ENCODE measurements at places on chromosomes 5 and 9.

DNA sequence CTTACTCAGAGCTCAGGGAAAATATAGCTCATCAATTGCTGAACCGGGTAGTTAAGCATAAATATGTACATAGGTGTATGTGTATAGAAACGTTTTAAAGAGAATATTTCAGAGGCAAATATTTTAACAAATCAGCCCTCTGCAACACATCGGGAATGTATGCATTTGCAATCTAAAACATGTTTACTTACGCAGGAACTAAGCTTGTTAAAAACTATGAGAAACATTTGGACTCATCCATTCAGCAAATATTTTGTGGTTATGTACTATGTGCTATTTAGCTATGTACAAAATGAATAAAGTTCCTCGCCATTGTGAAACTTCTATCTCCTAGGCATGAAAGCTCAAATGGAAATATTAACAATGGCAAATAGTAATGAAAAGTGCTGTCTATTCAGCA lies 469.9 kb downstream of the ARHGEF28 start:
- no peak for DNase-seq

- no peak for DNase-seq
These were observed 189.9 kb downstream of the NSG2 start for GRCh38 chr5:174235221-174236011.

DNA sequence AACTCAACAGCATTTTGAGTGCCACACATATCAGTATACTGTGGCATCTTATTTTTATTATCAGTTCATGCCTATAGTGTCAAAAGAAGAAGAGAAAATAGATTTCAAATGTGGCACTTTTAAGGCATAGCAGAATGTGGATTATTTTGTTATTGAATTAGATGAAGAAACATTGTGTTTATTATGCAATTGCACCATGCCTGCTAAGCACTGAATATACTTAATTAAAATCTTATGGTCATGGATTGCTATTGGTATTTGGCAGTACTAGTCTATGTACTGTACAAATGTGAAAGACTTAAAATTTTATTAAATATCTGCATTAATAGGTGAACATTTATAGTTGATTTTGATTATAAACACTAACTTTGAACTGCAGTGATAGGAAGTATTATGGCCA lies 128.8 kb downstream of the FER start:
- no peak for DNase-seq

GRCh38 chr9:22279636-22280035 lies 167.0 kb upstream of the DMRTA1 start:
- DNase-seq = no peak

GRCh38 chr5:1962619-1963355 lies 80.1 kb upstream of the IRX4 start:
- no peak for DNase-seq

DNA sequence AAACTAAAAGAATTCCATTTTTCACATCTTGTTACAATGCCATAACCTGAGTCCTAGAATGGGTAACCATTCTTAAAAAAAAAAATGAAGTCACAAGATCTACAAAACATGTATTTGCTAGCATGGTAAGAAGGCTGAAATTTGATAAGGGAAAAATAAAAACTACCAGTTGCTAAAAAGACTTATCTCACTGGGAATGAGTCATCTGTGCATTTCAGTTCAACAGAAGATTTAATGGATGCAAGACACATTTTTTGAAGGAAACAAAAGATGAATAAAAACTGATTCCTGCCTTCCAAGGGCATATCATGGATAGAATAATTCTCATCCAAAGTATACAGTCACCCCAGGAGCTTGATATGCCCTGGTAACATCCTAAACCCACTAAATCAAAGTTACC lies 47.2 kb downstream of the SGTB start:
- no peak for DNase-seq

DNA sequence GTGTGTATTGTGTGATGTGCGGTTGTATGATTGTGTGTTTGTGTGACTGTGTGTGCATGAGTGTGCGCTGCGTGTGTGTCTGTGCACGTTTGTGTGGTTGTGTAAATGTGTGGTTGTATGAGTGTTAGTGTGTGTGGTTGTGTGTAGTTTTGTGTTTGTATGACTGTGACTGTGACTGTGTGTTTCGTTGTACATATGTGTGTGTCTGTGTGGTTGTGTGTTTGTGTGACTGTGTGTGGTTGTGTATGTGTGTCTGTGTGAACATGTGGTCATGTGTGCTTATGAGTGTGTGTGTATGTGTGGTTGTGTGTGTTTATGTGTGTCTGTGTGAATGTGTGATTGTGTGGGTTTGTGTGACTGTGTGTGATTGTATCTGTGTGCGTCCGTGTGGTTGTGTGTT lies 197.8 kb downstream of the TTLL11 start:
- DNase-seq = no peak

DNA sequence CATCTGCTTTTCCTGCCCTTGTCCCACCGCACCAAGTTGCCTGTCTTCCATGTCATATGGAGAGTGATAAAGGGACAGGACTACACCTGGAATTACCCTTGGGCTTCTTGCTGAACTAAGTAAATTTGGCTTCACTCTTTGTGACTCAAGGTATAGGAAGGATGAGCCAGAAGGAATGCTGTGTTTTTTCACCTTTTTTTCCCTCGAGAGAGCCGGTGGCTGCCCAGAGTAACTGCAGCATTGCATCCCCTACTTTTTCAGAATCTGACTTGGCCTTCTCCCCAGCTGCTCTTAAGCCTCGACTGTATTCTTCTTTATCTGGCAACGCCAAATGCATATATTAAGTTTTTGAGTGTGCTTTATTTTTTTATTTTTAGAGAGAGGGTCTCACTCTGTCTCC lies 38.4 kb downstream of the RCL1 start:
- DNase-seq = no peak

GRCh38 chr9:105264380-105264779 lies 19.9 kb downstream of the SLC44A1 start:
- DNase-seq = no peak

- no peak for DNase-seq
These were observed 60.8 kb downstream of the RFK start for GRCh38 chr9:76333388-76333787.

DNA sequence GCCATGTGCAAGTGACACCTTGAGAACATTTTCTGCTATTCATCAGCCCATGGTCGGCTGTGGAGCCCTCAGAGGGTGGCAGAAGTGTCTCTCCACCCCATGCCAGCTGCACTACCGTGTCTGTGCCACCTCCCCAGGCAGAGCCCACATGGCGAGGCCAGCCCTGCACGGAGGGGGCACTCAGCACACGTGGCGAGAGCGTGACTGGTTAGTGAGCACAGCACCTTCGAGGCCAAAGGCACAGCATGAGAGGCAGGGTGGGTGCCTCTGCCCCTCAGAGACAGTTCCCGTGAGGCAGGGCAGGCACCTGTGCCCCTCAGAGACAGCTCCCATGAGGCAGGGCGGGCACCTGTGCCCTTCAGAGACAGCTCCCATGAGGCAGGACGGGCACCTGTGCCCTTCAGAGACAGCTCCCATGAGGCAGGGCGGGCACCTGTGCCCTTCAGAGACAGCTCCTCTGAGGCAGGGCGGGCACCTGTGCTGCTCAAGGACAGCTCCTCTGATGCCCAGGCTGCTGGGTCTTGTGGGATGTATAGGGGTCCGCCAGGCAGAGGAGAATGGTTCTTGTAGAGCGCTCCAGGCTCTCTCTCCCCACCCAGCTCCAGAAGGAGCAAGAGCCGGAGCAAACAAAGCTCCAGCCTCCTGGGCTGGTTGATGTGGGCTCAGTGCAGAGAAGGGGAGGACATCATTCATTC lies 179.8 kb upstream of the PPP1R26 start:
- no peak for DNase-seq

- DNase-seq = no peak
These were observed 131.8 kb downstream of the EFNA5 start for GRCh38 chr5:107538805-107539445.

GRCh38 chr9:123965801-123966686 lies 36.1 kb upstream of the DENND1A start:
- DNase-seq = no peak

- DNase-seq = no peak
These were observed 28.1 kb upstream of the PDE8B start for GRCh38 chr5:77182367-77182766.

DNA sequence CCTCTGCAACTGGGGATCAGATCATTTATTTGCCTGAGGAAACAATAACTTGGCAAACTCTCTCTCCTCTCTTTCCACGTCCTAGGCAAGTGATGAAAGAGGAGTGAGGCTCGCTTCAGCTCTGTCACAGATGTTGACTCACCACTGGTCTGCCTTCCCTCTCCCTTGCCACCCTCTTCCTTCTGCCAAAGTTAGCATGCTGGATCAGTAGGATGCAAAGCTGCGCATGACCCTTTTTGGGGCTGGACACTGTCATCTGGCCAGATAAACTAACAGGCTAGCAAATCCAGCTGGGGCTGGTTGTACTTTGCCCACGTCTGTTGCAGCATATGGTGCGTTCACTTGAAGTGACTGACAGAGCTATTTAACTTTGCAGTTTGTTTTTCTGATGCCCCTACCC lies 36.2 kb upstream of the SMARCA2 start:
- DNase-seq = no peak

GRCh38 chr5:603081-603998 lies 8.8 kb upstream of the CEP72 start:
- no peak for DNase-seq

- peak; percentile 81 for DNase-seq
These were observed 7.0 kb upstream of the GADD45G start for GRCh38 chr9:89597711-89598362.

GRCh38 chr9:135857843-135858242 lies 49.5 kb downstream of the CAMSAP1 start:
- no peak for DNase-seq

DNA sequence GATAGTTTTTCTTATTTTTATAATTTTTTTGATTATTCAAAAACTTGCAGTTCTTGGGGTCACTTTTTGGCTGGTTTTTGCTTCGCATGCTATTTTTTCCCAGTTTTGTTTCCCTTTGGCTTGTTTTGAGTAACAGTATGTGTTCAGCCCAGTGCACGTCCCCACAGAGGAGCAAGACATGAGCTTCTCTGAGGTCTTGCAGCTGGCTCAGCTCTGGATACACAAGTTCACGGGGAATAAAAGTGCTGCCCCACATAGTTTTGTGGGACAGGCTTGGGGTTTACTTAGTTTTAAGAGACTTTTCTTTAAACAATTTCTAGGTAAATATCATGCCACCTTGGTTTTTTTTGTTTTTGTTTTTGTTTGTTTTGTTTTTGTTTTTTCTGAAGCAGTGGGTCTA lies 297.8 kb upstream of the IRX1 start:
- DNase-seq = no peak

DNA sequence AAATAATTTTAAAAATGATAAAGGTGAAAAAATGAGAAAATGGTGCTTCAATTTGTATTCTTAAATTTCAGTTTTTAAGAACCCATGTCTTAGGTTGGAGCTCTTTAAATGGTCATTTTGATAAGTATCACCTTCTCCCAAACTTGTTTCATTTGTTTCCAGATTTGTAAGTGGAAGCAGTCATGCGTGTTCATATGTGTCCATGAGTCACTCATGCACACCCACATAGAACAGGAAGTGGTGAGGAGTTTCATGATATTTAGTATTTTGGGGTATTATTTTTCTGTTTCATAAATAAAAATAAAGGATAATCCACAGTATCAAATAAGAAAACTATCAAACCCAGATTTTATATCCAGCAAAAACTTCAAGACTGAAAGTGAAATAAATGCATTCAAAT lies 570.4 kb upstream of the ST8SIA4 start:
- DNase-seq = no peak

GRCh38 chr5:148237785-148238417 lies 424 bp upstream of the MARCOL start:
- no peak for DNase-seq

DNA sequence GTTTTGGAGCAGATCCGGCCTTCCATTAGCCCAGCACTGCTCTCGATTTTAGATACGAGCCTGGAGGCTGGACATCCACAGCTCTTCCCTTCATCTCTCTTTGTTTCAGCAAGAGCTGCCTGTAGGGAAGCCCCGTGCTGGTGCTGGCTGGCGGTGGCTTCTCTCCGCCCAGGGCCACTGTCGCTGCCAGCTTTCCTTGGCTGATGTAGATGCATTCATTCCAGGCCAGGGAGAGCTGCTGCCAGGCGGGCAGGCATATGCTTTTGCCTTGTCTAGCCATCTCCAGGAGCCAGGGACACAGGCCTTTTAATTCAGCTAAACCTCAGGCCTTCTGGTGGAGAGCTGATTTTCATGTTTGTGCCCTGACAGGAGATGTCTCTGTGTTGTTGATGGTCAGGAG lies 409.3 kb upstream of the CLINT1 start:
- DNase-seq = no peak

- DNase-seq = no peak
These were observed 28.0 kb downstream of the FBXW5 start for GRCh38 chr9:136916330-136917184.

- DNase-seq = peak; percentile 61
These were observed 117.3 kb downstream of the GDNF start for GRCh38 chr5:37722236-37723161.

GRCh38 chr5:92309336-92309991 lies 926.3 kb upstream of the ARRDC3 start:
- peak; percentile 35 for DNase-seq

- DNase-seq = peak; percentile 58
These were observed at the start of gene CXCL14 for GRCh38 chr5:135578685-135579341. Gene CXCL14, minus strand, starts transcription at chr5:135578991. Its CDS starts 213 bp downstream, at chr5:135578778.
